ENCODE measurements at places on chromosomes 16 and 17.
A peak's percentile ranks its signal among the peaks of the same experiment; 100 is the strongest.

GRCh38 chr17:81528384-81528650 lies 140 bp downstream of the FSCN2 start:
- no peak for DNase-seq

DNA sequence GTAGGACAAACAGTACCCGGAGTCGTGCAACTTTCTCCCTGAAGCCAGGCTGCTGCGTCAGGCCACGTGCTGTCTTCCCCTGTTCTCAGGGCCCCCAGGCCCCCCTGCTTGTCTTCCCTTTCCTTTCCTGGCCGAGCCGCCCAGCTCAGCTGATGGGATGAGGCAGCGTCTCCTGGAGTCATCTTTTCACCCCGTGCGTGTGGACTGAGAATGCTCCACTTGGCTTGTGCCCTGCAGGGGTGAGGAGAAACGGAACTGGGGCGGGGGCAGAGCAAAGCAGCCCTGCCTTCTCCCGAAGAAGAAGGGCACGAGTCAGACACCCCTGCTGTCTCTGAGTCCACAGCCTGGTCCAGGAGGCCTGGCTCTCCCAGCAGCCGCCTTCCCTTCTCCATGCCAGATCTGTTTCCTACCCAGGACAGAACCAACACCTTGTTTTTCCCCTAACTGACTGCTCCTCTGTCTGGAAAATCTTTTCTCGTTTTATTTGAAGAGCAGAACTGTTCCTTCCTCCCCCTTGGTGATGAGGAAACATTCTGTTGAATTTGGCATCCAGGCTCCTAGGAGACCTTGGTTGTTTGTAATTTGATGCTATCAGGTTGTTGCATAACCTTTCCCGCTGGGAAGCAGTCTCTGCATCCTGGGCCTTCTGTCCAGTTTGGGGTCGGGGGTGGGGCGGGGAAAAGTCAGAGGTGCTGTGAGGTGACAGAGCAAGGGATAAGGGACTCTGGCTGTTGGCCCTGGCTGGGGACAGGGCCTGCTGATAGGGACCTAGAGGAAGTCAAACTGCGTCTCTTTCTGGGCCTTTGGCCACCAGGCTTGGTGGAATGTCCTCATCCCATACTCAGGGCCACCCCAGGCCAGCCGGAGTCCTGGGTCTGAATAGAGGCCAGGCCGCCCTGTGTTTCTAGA lies 78.8 kb downstream of the WIPI1 start:
- DNase-seq, result no peak

DNA sequence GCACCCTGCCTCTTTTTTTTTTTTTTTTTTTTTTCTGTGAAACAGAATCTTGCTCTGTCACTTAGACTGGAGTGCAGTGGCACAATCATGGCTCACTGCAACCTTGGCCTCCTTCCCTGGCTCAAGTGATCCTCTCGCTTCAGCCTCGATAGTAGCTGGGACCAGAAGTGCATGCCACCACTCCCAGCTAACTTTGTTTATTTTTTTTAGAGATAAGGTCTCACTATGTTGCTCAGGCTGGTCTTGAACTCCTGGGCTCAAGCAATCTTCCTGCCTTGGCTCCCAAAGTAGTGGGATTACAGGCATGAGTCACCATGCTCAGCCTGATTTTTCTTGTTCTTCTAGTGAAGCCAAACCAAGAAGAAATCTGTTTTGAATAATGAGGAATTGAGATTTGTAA lies 25.0 kb downstream of the CDK12 start:
- no peak for DNase-seq

GRCh38 chr17:56351675-56352074 lies 198.4 kb downstream of the ANKFN1 start:
- no peak for DNase-seq

- no peak for DNase-seq
These were observed 311.9 kb downstream of the NPIPA8 start for GRCh38 chr16:18024611-18025010.

DNA sequence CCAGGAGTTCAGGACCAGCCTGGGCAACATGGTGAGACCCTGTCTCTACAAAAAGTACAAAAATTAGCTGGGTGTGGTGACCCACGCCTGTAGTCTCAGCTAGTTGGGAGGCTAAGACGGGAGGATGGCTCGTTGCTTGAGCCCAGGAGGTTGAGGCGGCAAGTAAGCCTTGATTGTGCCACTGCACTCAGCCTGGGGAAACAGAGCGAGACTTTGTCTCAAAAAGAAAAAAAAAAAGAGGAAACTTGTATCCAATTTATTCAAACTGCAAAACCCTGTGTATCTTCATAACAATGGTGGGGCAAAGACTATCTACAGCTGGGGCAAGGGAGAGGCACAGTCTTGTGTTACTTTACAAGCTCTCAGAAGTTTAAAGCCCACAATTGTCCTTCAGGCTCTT lies 21.5 kb downstream of the GRB7 start:
- no peak for DNase-seq

- peak; percentile 23 for DNase-seq
These were observed 332.0 kb downstream of the CBLN1 start for GRCh38 chr16:48949636-48950035.

DNA sequence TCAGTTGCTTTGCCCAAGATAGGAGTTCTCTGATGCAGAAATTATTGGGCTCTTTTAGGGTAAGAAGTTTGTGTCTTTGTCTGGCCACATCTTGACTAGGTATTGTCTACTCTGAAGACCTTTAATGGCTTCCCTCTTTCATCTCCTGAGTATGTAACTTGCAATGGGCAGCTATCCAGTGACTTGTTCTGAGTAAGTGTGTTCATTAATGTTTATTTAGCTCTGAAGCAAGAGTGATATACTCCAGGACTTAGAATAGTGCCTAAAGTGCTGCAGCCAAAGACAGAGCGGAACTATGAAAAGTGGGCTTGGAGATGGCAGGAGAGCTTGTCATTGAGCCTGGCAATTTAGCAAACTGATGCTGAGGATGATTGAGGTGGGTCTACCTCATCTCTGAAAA lies 8.8 kb upstream of the TANGO6 start:
- no peak for DNase-seq
